NCI-H1105 (cell line): ENCODE measurements at places on chromosomes 13 and 19.

DNA sequence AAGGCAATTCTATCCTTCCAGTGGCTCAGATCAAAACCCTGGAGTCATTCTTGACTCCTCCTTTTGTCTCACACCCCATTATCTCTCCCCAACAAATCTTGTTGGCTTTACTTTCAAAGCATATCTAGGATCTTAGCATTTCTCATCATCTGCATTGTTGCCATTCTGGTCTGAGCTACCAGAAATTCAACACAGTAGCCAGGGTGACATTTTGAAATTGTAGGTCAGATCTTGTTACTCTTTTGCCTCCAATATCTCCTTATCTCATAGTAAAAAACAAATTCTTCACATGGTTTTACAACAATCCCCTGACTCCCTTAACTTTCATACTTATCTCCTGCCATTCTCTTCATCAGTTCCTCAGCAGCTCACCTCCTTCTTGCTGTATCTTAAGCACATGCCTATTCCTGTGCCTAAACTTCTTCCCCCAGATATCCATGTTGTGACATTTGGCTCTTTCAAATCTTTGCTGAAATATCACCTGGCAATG, 115.8 kb downstream of the KLF5 start:
- DNase-seq = no peak

GRCh38 chr19:30695171-30695875, 323.1 kb downstream of the ZNF536 start:
- no peak for DNase-seq

GRCh38 chr13:26678796-26679195, 81.8 kb downstream of the GPR12 start:
- DNase-seq = no peak

GRCh38 chr19:19343762-19344161, 23.1 kb downstream of the MAU2 start:
- no peak for DNase-seq

- no peak for DNase-seq
Measured at GRCh38 chr13:43661161-43661830, 125.5 kb downstream of the ENOX1 start.

DNA sequence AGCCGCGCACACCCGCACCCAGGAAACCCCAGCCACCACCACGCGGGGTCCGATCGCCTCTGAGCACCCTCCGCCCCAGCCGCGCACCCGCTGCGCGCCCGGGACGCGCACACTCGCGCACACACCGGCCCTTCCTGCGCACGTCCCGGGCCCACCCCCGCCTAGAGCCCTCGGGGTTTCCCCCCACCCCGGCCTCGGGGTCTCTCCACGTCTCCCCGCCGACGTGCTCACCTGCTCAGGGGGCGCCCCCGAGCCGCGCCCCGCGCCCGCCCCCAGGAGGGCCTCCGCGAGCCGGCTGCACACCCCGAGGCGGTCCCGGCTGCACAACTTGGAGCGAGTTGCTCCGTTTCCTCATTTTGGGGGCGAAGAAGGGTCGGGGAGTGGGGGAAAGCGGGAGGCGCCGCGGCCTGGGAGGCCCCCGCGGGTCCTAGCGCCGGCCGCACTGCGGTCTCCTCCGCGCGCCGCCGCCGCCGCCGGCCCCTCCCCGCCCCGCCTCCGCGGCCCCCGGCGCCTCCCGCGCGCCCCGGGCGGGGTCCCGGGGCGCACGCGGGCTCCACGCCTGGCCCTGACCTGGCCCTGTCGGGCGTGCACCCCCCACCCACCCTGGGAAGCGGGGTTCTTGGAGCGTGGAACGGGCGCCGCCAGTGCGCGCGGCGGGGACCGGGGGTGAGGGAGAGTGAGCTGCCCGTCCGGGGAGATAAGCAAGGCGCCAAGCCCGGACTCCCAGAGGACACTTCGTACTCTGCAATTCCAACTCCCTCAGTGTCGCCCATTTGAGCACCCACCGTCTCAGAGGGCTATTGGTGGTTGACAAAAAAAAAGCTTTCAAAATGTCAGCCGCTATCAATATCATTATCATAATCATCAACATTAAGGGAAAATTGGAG, at the start of gene MATK:
TSS of gene MATK (minus strand) at position 444 of the 887 bp plus-strand sequence. CDS start 1,246 bp downstream, outside the sequence.
- no peak for DNase-seq

- no peak for DNase-seq
Measured at GRCh38 chr13:73177017-73177416, 118.2 kb downstream of the KLF5 start.

- DNase-seq = no peak
Measured at GRCh38 chr19:19686580-19686979, 17.9 kb downstream of the ZNF101 start.

DNA sequence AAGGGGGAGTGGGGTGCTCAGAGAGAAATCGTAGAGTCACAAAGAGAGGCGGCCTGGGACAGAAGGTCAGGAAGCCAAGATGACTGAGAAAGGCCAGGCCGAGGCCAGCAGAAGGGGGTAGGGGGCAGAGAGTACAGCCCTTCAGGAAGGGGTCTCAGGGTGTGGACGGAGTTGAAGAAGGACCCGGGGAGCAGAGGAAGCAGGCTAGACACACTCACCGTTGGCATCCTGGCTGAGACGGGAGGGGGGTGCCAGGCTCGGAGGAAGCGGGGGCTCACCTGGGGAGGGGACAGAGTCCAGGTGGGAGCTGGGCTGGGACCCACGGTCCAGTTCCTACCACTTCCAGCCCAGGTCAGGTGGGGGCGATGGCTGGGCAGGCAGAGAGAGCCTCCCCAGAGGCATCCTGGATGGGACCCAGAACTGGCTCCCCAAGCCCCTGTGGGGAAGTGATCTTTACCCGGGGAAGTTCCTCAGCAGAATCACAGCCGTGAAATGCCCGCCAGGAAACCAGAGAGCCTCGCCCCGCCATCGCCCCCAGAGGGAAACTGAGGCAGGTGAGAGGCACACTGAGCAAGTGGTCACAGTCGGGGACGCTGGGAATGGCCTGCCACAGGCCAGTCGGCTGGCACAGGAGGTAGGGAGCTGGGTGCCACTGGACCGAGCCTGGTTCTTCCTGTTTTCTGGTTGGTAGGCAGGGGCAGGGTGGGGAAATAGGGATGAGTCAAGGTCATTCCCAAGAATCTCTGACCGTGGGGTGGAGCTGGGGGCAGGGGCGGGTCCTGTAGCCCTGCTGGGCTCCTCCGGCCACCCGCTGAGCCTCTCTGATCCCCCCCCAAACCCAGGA, 1.4 kb downstream of the MATK start:
- no peak for DNase-seq

GRCh38 chr13:88104576-88104975, 433.4 kb downstream of the SLITRK5 start:
- no peak for DNase-seq

GRCh38 chr19:56986386-56986785, 133.4 kb upstream of the USP29 start:
- DNase-seq = no peak

DNA sequence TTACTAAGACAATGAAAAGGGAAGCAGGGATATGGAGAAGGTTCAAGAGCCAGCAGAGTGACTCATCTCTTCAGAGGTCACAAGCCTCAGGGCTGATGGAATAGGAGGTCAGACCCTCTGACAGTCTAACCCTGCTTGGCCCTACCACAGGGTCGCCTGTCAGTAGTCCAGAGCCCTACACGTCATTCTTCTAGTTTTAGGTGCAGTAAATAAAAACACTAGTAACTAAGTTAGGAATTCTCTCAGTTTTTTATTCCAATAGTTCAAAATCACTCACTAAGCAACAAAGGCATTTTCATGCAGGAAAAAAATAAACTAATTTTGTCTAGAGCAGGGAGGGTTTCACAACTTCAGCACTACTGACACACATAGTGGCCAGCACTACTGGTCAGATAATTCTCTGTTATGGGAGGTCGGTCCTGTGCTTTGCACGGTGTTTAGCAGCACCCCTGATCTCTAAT, 27.2 kb downstream of the FOXO1 start:
- no peak for DNase-seq
